IMR-90 (cell line): ENCODE measurements at places on chromosomes 1 and 21.

GRCh38 chr1:216827251-216827650 lies 104.0 kb upstream of the ESRRG start:
- no peak for DNase-seq

- no peak for DNase-seq
Measured at GRCh38 chr21:41653243-41653953, 113.5 kb downstream of the RIPK4 start.

GRCh38 chr1:61084491-61085031 lies 2.2 kb downstream of the NFIA start:
- no peak for DNase-seq

- no peak for DNase-seq
Measured at GRCh38 chr1:185914089-185914488, 179.9 kb downstream of the HMCN1 start.

GRCh38 chr1:171299342-171299741 lies 14.6 kb upstream of the FMO4 start:
- DNase-seq = no peak

GRCh38 chr1:226872437-226872836 lies 2.0 kb downstream of the PSEN2 start:
- peak; percentile 71 for DNase-seq

GRCh38 chr1:38872401-38873026 lies 634 bp downstream of the MYCBP start:
- DNase-seq = peak; percentile 31

- no peak for DNase-seq
Measured at GRCh38 chr1:4599521-4599920, 54.9 kb upstream of the AJAP1 start.

- DNase-seq = peak; percentile 77
Measured at GRCh38 chr1:227043755-227044154, 103.7 kb downstream of the COQ8A start.

- no peak for DNase-seq
Measured at GRCh38 chr1:6176779-6177178, 3.3 kb downstream of the CHD5 start.

GRCh38 chr1:179120736-179121135 lies 38.9 kb downstream of the TOR3A start:
- DNase-seq = no peak

GRCh38 chr1:4792565-4792964 lies 138.2 kb downstream of the AJAP1 start:
- DNase-seq = no peak

GRCh38 chr1:213921712-213922111 lies 66.1 kb upstream of the PROX1 start:
- DNase-seq = no peak

GRCh38 chr1:224377676-224378006 lies 21.0 kb downstream of the CNIH4 start:
- peak; percentile 84 for DNase-seq

GRCh38 chr1:198932351-198932991 lies 293.6 kb downstream of the PTPRC start:
- DNase-seq = peak; percentile 75

DNA sequence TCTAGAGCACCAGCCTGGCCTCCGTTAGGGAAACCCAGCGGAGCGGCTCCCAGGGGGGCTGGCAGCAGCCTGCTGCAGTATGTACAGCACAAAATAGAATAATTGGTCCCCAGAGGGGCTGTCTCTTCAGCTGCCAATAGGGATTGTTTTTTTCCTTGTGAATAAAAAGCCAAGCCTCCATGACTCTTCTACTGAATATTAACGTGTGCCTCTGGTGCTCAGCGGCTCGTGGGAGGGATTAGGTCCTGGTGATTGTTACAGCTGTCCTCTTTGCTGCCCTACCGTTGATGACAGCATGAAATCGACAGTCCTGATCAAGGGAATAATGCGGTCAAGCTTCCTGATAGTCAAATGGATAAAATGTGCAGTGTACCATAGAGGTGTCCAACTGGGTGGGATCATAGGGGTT lies 190.7 kb upstream of the RUNX1 start:
- DNase-seq = no peak

DNA sequence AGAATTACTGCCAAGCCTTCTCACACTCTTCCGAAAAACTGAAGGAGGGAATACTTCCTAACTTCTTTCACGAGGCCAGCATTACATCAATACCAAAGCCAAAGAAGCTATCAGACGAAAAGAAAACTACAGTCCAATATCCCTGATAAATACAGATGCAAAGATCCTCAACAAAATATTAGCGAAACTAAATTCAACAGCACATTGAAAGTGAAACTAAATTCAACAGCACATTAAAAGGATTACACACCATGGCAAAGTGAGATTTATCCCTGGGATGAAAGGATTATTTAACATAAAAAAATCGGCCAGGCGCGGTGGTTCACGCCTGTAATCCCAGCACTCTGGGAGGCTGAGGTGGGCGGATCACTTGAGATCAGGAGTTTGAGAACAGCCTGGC lies 176.8 kb downstream of the FAF1 start:
- no peak for DNase-seq

GRCh38 chr1:30518186-30518585 lies 205.2 kb downstream of the MATN1 start:
- DNase-seq = no peak

DNA sequence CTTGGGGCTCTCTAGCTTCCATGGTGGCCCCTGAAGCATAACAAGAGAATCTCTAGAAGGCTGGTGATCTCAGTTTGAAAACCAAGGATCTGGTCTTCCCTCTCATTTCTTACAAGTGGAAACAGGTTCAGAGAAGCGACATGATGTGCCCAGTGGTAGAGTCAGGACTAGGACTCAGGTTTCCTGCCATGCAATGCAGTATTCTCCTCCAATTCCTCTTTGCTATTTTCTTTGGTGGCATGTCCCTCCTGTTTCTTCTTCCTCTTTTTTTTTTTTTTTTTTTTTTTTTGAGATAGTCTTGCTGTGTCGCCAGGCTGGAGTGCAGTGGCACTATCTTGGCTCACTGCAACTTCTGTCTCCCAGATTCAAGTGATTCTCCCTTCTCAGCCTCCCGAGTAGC lies 195.6 kb upstream of the C1orf105 start:
- DNase-seq = no peak

DNA sequence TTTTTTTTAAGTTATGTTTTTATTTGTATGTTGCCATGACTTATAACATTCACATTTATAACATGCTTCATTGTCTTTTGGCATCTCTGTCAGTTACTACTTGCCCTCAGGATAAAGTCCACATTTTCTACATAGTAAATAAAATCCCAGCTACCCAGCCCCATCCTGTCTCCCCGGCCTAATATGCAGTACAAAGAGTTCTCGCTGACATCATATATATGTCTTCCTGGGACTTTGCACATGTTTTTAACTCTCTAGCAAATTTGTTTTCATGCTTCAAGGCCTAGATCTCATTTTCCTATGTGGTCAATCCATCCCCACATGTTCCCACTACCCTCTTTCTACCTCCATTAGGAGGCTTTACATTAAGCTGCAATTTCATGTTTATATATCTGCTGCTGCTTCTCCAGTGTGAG lies 33.0 kb upstream of the IVNS1ABP start:
- no peak for DNase-seq

GRCh38 chr1:111045033-111045722 lies 81.5 kb upstream of the LRIF1 start:
- DNase-seq = no peak

DNA sequence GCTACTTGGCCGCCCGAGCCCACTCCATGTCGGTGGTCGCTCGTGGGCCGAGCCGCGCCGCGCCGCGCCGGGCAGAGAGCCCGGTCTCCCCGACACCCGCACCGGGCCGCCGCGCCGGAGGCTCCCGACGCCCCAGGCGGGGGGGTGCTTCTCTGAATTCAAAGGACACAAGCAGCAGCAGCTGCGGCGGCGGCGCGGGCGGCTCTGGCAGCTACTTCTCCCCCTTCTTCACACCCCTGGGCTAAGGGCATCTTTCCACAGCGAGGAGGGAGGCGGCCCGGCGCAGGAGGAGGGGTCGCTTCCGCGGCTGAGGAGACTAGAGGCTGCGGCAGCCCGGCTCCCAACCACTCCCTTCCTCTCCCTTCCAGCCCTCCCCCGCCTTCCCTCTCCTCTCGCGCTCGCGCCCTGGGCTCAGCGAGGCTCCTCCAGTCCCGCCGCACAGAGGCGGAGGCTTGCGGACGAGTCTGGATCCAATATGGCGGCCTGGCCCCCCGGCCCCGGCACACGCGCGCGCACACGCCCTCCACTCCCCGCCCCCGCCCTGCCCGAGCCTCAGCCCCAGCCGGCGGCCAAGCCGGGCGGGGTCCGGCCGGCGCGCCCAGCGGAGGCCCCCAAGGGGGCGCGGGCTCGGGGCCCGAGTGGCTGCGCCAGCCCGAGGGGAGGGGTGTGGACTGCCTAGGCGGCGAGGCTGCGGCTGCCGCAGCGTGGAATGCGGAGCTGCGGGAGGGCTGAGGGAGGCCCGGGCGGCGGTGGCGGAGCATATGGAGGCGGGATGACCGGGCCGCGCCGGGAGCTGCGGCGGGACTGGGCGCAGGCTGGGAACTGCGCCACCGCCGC lies at the start of gene CDC42BPA:
TSS of gene CDC42BPA (minus strand) at position 477 of the 837 bp plus-strand sequence. CDS start 1,310 bp downstream, outside the sequence.
- peak; percentile 87 for DNase-seq

- no peak for DNase-seq
Measured at GRCh38 chr1:107213225-107213624, 72.4 kb downstream of the NTNG1 start.

- DNase-seq = no peak
Measured at GRCh38 chr1:25712299-25712970, 87.6 kb upstream of the SELENON start.

GRCh38 chr1:196970182-196970581 lies 7.2 kb upstream of the CFHR5 start:
- no peak for DNase-seq
